ENCODE measurements at places on chromosomes 7 and 10.

DNA sequence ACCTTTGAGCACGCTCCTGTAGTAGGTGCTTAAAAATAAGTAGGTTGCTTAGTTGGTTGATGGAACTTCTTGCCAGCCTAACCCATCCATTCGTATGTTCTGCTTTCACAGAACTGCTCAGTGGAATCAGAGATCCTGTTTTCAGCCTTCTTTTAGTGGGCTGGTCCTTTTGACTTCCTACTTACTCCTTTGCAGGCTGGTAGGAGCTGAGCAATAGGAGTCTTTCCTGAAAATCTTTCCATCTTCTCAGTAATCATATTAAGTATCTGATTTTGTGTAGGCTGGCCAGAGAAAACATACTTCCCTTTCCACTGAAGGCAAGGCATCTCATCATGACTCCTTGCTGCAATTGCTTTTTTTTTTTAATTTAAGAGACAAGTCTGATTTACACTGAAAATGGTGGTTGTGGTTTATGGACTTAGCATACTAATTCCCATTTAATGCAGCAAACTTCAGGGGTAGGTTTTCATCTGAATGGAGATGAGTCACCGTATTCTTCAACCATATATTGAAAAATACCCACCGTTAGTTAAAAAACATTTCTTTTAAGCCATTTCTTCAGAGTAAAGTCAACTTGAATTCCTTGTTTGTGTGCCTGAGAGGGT lies 208.0 kb downstream of the ZNF365 start:
- DNase-seq, result no peak

GRCh38 chr7:90701021-90701420 lies 104.9 kb downstream of the CDK14 start:
- no peak for DNase-seq

DNA sequence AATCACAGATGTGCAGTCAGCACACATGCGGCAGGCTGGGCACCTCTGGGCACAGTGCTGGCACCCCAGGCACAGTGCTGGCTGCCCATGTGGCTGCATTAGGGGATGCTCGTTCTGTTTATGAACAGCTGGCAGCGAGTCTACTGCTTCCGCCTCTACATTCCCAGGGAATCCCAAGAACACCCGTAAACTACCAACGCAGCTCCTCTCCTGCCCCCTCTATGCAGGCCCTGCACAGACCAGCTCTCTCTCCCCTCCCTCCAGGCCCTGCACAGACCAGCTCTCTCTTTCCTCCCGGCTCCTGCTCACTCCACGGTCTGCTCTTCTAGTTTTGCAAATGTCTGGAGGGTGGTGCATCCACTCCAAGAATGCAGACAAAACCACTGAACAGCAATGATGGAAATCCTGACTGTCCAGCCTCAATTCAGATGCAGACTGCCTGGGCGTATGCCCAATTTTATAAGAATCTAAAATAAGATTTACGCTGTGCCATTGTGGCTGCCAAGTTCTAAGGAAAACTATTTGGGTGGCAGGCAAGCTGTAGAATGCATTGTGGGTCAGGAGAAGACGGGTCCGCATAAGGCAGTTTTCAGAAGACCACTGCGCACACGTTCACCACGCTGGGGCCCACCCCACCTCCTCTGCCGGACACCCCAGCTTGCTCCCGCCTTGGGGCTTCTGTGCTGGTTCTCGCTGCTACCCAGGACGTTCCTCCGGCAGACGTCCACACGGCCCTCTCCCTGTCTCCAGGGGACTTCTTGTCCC lies 234.6 kb downstream of the ZMYND11 start:
- DNase-seq, result no peak

- peak; percentile 33 for DNase-seq
Measured at GRCh38 chr10:35933940-35934641, 292.0 kb upstream of the FZD8 start.

DNA sequence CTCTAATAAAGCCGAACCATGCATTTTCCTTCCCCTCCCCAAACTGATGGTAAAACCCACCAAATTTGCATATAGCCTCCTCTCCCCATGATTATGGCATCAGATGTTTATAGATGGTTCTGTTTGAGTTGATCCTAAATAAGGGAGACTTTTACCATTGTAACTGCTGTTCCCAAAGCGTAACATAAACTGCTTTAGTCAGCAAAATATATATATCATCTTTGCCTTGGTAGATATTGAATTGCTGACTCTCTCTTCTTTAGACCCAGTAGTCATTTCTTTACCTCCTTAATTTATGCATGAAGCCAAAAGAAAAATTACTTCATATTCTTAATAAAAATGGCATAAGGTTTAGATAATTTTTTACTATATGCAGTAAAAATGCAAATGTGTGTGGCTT lies 86.2 kb upstream of the LRGUK start:
- no peak for DNase-seq

DNA sequence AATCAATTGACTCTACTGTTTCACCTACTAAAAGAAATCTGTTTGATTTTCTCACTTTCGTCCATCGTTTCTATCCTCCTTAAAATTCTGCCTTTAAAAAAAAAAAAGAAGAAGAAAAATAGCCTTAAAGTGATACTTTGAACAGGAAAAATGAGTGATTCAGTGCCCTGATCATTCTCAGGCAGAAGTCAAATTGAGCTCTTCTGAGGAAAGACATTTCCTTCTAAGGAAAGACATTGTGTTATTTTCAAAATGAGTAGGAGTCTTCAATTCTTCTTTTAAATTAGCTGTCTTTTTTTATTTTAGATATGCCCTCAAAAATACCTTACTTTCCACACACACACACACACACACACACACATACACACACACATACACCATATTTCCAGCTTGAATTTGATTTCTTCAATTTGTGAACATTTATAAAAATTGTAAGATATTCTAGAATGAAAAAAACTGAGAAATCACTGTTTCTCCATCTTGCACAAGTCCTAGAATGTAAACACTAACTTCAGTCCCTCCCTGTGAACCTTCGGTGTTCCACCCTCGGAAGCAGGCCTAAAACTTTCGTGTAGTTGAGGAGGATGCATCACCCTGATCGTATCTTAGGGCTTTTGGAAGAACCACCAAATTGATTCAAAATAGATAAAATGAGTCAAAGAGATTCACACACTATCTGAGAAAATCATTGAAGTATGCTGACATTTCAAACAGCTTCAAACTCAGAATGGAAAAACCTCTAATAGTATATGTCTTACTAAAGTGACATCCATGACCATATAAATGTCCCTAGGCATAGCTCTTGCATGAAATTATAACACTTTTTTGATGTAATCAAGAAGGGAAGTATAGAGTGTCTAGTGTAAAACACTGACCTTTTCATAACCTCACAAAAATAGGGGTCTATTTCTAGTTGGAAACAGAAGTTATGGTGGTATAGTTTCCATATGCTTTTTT lies 270.8 kb downstream of the GATA3 start:
- no peak for DNase-seq

- no peak for DNase-seq
Measured at GRCh38 chr10:112741830-112742402, 208.1 kb upstream of the TCF7L2 start.

GRCh38 chr10:87700031-87700796 lies 40.5 kb downstream of the PAPSS2 start:
- no peak for DNase-seq

DNA sequence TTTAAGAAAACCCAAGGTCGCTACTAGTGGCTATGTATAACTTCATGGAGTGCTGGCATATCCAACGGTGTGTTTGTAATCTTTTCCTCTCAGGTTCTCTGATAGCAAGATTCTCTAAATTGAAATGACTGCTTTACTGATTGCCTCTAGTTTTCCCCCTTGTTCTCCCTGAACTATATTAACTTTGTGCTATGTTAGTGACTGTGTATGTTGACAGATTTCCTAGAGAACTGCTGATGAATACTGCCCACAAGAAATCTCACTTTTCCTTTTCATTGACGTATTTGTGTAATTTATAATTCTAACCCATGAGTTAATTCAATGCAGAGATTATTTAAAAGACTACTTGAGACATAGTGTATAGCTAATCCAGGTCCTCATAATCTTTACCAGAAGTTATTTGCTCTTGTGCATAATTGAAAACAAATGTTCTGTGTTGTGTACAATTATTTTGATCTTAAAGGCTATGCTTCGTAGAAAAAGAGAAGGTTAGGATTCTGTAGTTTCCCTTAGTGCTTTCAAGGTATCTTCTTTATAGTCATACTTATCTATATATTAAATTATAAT lies 70.6 kb upstream of the GLCCI1 start:
- DNase-seq, result no peak

GRCh38 chr10:4344492-4344994 lies 481.5 kb upstream of the AKR1E2 start:
- DNase-seq, result peak; percentile 73

DNA sequence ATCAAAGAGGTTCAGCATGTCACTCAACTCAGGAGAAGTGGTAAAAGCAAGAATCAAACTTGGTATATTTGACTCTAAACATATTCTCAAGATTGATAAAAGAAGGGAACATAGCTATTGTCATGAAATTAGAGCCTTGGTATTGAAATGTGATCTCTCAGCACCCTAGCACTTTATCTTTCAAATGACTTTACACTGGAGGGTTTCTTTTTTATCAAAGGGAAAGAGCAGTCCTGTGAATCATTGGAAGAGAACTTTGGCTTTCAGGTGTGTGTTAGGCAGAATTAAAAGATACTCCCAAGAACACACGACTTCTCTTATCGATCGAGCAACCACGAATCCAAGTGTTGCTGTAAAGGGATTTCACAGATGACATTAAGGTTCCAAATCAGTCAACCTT lies 54.4 kb downstream of the PTN start:
- DNase-seq, result no peak

DNA sequence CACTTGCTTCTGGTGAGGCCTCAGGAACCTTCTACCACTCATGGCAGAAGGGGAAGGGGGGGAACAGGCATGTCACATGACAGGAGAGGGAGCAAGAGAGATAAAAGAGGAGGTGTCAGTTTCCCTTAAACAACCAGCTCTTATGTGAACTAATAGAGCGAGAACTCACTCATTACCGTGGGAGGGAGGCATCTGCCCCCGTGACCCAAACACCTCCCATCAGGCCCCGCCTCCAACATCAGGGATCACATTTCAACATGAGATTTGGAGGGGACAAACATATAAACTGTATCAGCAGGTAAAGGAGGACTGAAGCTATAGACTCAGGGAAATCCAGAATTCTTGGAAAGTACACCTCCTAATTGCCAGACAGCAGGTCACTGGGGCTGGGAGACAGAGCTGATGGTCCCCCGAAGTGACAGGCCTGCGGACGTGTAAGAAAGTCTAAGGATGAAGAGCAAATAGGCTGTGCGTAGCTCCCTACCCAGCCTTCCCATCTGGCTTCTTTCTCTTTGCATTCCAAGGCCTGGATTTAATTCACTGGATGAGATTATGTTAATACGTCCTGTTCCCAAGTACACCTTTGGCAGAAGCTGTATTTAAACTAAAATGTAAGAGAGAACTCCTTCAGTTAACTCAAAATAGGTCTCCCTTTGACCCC lies 186.7 kb upstream of the LYZL2 start:
- DNase-seq, result no peak

- no peak for DNase-seq
Measured at GRCh38 chr7:1181640-1182039, 21.6 kb upstream of the ZFAND2A start.

DNA sequence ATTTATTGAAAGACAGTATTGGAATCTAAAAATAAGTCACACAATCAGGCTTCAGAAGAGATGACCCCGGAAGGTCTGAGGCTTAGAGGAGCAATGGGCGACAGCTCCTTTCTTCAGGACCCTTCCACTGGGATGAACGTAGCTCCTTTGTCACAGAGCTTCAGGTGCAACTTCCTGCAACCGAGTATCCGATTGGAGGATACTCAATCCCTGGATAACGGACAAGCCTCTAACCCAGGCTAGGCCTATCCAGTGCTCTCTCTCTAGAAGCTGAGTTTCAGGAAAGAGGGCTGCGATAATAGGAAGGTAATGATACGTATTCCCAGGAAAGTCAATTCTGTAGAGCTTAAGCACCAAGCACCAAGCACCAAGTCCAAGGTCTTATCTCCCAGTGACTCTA lies 349.4 kb upstream of the NPSR1 start:
- no peak for DNase-seq

GRCh38 chr10:36817898-36818297 lies 307.5 kb upstream of the ANKRD30A start:
- no peak for DNase-seq

DNA sequence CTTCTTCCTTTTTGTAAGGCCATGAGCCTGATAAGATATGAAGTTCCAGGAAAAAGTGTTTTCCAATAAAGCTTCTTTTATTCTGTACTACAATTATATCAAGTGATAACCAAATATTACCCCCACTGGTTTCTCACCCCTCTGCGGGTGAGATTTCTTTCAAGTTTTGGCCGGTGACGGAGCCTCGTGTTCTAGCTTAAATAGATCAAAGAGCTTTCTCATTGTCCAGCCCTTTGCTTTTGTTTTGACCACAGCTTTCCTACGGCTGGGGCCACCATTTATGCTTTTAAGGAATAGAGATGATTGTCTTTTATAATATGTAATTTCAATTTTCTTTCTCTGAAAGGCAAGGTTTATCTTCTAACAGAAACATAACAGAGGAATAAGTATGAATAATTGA lies 196.7 kb upstream of the MTPN start:
- DNase-seq, result no peak

- no peak for DNase-seq
Measured at GRCh38 chr7:37820708-37821468, 27.5 kb upstream of the NME8 start.

- DNase-seq, result no peak
Measured at GRCh38 chr10:63396133-63396761, 69.5 kb downstream of the JMJD1C start.

- DNase-seq, result no peak
Measured at GRCh38 chr10:29977171-29977570, 82.2 kb downstream of the JCAD start.

DNA sequence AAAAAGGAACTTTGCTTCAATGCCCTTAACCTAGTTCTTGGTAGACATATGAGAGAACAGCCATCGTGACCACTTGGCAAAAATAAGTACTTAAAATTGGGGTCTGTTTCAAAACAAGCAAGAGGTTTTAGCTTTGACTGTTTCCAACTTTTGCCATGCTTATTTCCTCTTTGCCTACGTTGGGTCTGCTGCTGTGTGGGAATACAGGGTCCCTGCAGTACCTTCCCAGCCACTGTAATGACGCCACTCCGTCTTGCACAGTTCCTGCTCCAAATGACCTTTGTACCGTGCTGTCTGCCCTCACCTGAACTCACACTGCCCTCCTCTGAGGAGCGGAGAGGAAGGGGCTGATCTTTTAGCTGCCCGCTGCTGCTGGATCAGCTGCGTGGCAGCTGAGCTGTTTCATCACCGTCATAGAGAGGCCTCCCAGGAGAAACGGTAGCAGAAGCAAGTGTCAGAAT lies 133.1 kb downstream of the MAPK8 start:
- no peak for DNase-seq

DNA sequence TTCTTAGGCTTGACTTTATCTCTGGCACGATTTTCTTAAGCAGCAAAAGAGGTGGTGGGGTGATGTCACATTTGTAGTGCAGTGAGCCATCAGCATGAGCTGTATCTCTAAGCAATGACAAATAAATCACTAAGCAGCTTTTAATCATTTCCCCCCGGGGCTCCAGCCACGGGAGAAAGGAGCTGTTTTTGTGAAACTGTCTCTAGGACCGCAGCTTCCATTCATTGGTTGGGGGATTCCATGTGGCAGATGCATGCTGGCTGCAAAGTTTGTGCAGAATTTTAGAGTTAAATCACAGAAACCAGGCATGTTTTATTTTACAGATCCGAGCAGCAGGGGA lies 464 bp downstream of the KIAA1217 start:
- peak; percentile 30 for DNase-seq
